ENCODE measurements at places on chromosomes 12 and 14. TPM values are rescaled to one million over a fixed set of nuclear protein-coding genes. Genes with fewer than 3 reads are reported as not detected.
A peak's percentile ranks its signal among the peaks of the same experiment; 100 is the strongest.

- peak; percentile 20 for DNase-seq
Observed at GRCh38 chr14:58281969-58282368, 16.4 kb upstream of the ARID4A start.

- DNase-seq, result peak; percentile 29
Observed at GRCh38 chr14:32339188-32339587, 10.1 kb downstream of the AKAP6 start.

The SDSL gene
- 12.4 TPM for total RNA-seq

DNA sequence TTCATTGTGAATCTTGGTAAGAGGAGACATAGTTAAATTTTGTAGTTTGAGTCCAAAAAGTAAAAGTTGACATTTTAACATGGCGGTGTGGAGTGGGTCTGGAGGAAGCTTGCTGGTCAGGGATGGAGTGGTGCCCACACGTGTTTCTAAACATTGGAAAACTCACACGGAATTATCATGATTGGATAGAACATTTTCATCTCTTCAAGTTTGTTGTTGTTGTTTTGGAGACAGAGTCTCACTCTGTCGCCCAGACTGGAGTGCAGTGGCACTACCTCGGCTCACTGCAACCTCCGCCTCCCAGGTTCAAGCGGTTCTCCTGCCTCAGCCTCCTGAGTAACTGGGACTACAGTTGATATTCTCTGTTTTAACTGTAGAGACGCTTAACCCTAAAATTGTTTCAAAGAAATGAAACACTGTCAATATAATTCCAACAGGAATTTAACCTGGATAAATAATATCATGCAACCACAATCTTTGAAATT lies 502 bp upstream of the MBIP start:
- DNase-seq, result no peak

The WNT1 gene
- total RNA-seq, result not detected

The SLC25A21 gene
- 0.50 TPM for total RNA-seq

The CIDEB gene
- 0.51 TPM for total RNA-seq

DNA sequence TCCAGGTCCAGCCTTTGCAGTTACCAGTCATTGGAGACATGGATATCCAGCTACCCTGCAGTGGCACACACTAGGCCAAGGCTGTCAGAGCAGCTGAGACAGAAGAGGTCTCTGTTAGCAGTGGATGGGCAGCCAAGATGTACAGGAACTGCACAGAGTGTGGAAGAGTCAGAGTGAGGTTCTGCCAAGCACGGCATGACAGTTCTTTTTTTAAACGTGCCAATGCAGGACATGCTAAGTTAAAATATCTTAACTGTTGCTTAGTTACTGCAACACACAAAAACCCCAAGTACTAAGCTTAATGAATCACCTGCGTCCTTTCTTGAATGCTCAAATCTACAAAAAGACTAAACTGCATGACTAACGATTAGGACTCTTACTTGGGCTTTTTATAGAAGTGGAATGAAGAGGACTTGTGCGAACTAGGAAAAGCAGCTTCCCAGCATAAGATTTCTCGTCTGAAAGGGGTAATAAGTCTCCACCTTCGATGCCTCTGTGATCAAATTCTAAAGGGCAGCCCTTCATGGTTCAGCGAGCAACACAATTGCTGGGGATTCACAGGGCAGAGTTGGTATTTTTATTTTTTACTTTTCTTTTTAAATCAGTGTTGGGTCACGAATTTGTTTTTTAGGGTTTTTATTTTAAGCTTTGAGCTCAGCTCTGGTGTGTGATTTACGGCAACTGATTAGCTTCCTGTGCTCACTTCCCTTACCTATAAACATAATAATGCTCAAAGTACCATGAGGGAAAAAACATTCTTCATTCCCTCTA lies 20.6 kb downstream of the MAPK1IP1L start:
- DNase-seq, result peak; percentile 67

GRCh38 chr14:61486930-61487495 lies 165.6 kb downstream of the PRKCH start:
- no peak for DNase-seq

DNA sequence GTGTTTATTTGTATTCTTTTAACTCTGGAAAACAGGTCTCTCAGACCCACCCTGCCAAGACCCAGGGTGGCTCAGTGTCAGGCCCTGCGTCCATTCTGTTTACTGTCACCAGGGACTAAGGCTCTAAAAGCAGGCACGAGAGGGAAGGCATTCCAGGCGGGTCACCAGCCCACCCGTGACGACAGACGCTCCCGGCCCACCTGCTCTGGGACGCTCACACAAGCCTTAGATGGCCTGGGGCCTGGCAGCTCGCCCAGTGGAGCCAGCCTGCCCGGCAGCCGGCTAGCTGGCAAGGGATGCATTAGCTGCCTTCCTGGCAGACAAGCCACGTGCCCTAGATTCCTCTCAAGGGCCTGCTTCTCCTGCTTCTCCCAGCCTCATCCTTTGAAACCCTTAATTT lies 9.2 kb upstream of the NUAK1 start:
- no peak for DNase-seq

The C12orf50 gene
- under 0.01 TPM for total RNA-seq
